ENCODE measurements at places on chromosomes 6 and 20.

DNA sequence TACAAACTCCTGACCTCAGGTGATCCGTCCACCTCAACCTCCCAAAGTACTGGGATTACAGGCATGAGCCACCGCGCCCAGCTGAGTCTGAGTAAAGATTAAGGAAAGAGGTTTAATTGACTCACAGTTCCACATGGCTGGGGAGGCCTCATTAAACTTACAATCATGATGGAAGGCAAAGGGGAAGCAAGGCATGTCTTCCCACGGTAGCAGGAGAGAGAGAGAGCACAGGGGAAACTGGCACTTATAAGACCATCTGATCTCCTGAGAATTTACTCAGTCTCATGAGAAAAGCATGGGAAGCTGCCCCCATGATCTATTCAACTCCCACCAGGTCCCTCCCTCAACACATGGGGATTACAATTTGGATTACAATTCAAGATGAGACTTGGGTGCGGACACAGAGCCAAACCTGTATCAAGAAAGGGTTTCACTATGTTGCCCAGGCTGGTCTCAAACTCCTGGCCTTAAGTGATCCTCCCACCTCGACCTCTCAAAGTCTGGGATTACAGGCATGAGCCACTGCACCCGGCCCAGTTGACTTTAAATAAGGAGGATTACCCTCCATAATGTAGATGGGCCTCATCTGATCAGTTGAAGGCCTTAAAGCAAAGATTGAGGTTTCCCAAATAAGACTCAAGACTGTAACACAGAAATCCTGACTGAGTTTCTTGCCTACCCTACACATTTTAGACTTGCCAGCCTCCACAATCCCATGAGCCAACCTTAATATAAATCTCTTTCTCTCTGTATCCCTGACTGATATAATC is 13.1 kb upstream of the PEX7 start:
- no peak for DNase-seq

DNA sequence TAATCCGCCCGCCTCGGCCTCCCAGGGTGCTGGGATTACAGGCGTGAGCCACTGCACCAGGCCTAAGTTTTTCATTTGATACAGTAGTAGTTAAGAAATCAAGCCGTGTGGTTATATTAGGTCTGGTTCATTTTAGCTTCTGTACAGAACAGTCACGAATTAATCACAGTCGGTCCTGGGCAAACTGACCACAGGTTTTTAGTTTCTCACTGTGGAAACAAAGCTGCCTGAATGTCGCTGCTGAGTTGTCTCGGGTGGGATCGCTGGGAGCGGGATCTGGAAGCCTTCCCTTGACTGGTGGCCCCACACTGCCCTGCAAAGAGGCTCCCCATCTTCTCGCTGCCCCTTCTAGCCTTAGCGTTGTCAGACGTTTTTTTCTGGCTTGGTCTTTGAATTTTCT is 18.6 kb downstream of the UCKL1 start:
- DNase-seq: no peak

GRCh38 chr6:163888030-163888819 is 473.7 kb downstream of the QKI start:
- DNase-seq: no peak

DNA sequence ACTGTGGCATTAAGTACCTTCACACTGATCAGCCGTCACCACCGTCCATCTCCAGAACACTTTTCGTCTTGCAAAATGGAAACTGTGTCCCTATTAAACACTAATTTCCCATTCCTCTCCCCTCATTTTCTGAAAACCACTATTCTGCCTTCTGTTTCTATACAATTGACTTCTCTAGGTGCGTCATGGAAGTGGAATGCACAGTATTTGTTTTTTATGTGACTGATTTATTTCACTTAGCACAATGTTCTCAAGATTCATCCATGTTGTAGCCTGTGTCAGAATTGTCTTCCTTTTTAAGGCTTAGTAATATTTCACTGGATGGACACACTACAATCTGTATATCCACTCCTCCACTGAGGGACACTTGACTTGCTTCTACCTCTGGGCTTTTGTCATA is 53.8 kb upstream of the PDE10A start:
- DNase-seq: no peak

- no peak for DNase-seq
Observed at GRCh38 chr6:116008470-116009243, 52.0 kb downstream of the FRK start.
